SK-N-MC (cell line): ENCODE measurements at places on chromosomes 3 and 15.

DNA sequence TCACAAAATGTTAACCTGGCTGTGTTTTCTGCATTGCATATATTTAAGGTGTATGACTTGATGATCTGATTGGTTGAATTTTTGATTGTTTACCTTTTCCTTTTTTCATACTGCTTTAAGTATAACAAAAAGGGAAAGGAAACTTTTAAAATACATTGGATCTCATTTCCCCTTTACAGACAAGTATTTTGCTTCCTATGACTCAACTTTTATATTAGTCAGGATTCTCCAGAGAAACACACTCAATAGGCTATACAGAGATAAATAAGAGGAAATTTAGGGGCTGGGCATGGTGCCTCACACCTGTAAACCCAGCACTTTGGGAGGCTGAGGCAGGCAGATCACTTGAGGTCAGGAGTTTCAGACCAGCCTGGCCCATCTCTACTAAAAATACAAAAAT is 205.8 kb downstream of the TJP1 start:
- no peak for DNase-seq

- DNase-seq, result no peak
These were observed 41.2 kb downstream of the IMPG2 start for GRCh38 chr3:101279162-101279561.

- DNase-seq, result no peak
These were observed 5.2 kb downstream of the EXOSC7 start for GRCh38 chr3:44981220-44981619.

DNA sequence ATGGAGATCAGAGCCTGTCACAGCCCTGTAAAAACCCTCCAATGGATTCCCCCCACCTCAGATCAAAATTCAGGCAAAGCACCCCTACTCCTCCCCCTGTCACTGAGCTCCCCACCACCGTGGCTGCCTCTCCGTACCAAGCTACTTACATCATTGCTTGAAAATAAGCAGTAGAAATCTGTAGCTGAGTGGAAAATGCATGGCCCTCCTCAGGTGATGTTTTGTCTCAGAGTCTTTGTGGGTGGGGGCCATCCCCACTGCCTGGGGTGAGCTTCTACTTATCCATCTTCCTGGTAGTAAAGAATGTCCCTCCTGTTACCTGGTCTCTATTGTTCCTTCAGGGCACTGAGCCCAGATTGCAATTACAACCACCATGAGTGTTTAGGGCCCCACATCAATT is 34.5 kb downstream of the SLCO2A1 start:
- no peak for DNase-seq

DNA sequence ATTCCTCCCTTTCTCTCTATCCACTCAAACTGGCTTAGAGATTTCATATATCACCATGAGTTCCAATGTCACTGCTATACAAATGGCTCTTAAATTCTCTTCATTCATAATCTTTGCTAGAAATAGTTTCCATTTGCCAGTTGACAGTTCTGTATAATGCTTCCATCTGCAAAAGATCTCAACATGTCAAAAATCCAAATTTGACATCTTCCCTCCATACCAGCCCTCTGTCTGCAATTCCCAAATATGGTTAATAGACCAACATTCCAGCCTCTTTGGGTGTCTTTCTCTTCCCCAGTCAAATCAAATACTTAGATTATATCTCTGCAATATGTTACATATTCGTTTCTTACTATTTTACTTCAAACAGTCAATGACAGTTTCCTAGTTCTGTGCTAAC is 64.2 kb upstream of the SERPINI2 start:
- DNase-seq, result no peak

DNA sequence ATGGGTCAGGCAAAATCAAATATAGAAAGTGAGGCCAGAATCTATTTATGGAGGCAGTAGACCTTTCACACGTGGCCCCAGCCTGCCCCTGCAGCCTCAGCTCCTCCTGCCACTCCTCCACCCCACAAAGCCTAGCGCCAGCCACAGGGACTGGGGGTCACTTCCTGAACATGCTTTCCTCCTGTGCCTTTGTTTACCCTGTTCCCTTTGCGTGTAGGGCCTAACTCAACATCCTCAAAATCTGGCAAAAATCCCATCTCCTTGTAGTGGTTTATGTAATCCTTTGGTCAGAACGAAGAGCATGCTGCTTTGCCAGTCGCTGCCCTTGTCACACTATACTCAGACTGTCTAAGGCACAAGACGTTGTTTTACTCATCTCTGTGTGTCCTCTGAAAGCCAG is 39.6 kb downstream of the KBTBD12 start:
- DNase-seq, result no peak

DNA sequence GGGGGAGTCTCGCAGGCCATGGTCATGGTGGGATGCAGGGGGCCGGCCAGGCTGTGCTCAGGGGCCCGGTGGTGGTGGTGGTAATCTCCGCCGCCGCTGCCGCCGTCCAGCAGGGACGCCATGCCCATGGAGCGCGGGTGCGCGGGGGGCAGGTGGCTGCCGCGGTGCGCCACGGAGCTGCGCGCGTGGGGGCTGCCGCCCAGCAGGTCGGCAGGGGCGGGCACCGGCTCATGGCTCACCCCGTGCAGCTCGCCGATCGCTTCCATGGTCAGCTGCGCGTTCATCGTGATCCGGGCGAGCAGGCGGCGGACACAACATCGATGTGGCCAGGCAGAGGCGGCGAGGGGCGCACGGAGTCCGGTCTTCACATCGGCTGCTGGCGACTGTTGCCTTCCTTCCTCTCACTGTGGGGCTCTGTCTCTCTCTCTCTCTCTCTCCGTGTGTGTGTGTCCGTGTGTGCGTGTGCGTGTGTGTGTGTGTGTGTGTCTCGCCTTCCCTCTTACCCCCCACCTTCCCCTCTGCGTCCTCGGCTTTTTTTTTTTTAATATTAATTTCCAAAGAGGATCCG is 451 bp downstream of the ONECUT1 start:
- DNase-seq, result no peak

GRCh38 chr15:83898361-83898760 is 244.4 kb downstream of the ADAMTSL3 start:
- DNase-seq, result no peak

GRCh38 chr15:55256281-55257011 is 33.2 kb downstream of the RAB27A start:
- no peak for DNase-seq

DNA sequence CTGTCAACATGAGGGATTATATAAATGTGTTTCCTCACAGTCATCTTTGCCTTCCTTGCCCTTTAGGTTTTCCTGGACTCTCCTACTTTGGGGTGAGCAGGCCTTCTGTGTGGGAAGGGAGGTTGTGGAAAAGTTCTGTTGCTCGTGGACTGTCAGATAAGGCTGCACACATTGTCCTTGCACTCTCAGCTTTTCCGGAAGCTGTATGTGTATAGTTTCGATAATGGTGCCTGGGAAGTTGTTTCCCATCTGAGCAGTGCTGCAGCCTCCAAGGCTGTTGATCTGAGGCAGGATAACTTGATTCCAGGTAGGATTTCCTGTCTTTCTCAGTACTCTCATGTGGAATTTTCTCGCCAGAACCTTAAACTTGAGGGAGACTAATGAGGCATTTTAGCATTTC is 297.8 kb upstream of the AZI2 start:
- DNase-seq, result no peak

GRCh38 chr15:81394603-81395002 is 20.6 kb upstream of the TMC3 start:
- DNase-seq, result no peak

GRCh38 chr3:66863205-66864111 is 134.6 kb upstream of the KBTBD8 start:
- DNase-seq, result no peak

DNA sequence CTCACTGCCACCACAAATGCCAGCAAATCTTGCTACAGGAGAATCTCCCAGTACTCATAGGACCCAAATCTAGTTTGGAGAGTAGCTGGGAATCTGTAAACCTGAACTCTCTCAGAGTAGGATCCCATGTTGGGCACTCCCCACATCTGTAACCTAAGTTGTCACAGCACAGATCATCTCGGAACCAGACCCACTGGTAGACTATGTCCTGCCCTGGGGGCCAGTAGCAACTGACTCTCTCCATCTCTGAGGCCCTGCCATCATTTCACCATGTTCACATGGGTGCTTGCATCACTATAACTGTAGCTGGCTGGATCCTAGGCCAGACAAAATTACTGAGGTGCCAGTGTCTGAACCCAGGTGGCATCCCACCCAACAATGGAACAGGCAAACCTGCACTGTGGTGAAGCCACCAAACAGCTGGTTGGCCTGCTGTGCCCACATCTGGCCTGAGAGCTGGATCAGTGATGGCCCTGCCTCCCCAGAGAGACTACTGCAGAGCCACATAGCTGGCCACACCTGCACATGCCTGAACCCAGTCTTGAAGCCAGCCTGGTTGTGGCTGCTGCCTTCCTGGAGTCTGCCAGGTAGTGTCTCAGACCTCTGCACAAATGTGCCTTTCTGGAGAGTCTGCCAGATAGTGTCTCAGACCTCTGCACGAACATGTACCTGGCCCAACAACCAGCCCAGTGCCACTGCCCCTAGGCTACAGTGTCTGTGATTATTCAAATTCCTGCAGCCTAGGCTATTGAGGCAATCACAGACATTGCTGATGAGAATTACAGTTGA is 82.0 kb downstream of the ISL2 start:
- DNase-seq, result no peak

DNA sequence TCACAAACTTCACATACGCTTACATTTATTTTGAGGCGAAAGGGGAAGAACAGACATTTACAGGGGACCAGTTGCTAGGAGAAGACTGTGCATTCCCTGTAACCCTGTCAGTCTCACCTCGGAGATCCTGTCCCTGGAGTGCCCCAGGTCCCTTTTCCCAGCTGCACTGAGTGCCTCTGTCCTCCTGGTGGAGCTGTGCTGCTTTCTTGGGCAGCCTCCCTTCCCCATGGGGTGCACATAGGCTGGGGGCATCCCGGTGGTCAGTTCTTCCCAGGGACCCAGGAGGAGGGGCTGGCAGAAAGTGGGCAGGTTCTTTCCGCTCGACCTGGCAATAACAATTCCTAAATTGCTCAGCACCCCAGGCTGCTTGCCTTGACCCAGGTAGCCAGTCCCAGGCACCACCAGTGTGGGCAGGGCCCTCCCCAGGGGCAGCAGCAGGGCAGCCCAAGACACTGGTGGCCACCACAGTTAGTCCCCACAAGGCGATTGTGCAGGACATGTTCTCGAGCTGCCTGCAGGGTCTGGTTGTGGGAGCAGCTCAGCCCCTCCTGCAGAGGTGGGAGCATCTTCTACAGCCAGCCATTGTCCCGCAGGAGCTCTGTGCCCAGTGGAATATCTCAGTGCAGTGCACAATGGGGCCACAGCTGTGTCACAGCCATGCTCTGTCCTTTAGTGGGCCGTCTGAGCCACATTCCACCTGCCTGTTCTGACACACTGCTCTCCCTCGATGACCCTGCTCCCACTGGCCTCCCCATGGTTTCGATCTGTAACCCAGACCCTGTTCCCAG is 36.3 kb downstream of the APBA2 start:
- DNase-seq, result no peak

DNA sequence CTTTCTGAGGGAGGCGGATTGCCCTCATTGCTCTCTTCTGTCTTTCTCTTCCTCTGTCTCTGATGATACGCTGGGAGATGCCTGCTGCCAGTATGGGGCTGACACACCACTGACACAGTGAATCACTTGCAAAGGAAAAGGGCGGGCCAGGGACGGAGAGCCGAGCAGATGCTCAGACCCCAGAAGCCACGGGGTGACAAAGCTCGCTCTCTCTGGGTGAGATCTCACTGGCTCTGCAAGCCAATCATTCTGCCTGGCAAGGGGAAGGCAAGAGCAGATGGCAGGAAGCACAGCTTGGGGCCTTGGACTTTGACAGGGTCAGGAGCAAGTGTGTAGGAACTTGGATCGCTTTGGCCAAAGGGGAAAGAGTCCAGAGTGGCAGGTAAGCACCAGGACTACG is 198.7 kb downstream of the NTRK3 start:
- no peak for DNase-seq

DNA sequence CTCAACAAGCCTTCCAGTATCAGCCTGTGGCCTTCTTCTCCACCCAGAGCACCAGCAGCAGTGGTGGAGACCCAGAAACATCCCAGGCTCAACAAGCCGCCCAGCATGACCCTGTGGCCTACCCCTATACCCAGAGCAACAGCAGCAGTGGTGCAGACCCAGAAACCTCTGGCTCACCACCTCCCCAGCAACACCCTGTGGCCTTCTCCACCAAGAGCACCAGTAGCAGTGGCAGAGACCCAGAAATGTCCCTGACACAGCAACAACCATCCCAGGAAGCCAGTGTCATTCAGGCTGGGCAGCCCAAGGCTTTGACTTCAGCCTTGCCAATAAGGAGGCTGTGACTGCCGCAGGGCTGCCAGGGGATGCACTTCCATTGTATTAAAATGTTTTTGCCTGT is 16.3 kb upstream of the EMC3 start:
- no peak for DNase-seq

GRCh38 chr3:99536555-99537314 is 101.7 kb upstream of the COL8A1 start:
- DNase-seq, result no peak

DNA sequence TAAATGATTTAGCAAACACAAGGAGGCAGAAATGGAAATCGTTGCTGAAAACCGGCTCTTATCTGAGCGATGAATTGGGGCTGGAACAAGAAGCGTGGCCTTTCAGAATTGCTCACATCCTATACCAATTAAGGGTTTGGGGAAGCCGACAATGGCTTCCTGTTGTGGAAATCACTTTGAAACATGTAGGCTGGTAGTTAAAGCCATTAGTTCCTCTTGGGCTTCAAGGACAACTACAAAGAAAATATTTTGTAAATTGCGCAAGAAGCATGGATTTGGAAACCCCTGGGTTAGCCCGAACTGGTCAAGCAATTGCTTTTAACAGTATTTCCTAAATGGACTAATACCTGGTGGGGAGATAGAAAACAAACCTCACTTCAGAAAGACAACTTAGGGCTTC is 182.4 kb downstream of the ADAMTS9 start:
- DNase-seq, result no peak

DNA sequence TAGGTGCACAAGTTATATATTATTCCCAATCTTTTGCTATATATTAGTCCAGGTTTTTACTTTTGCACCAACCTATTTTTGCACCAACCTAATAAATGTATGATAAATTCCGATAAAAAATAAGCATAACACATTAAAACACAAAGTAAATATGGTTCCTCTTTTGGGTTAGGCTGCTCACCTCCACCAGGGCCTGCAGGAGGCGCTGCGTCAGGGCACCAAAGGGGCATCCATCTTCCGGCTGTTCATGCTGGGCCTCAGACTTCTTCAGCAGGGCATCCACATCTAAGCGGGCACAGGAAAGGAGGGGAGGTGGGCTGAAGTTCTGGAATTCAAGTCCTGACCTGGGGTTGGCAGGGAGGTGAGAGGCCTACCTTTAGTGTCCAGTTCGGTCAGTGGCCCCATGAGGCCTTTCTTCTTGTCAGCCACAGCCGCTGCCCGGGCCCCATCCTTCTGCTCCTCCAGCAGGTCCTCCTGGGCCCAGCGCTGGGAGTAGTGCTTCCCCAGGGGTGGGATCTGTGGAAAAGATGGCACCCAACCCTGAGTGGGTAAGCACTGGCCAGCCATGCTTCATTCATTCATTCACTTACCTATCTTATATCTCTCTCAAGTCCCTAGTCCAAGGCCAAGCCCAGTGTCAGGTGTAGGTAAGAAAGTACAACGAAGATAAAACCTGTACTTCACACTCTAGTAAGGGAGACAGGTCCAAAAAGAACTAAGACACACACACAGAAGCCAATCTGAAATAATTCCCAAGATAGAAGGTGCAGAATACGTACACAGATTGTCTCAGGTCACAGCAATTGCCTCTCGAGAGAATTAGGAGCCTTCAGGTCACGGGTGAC is 5.2 kb downstream of the TADA3 start:
- DNase-seq, result no peak
